ENCODE measurements at places on chromosomes 1 and 21. TPM values are rescaled to one million over a fixed set of nuclear protein-coding genes. Genes with fewer than 3 reads are reported as not detected.
A peak's percentile ranks its signal among the peaks of the same experiment; 100 is the strongest.

DNA sequence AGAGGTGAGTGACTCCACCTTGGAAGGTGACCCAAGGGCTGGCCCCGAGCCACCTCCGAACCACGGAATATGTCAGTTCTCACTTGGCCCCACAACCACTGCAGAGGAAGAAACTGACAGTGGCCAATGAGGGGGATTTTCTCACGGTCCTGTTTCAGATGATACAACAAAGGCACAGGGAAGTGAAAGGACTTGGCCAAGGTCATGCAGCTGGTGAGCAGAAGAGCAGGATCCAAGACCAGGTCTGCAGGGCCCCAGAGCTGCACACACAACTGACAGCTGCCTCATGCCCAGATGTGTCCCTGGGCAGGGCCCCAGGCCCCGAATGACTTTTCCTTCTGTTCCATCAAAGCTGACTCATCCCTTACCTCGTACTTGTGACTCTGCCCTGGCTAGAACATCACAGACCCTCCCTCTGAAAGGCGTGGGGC is 25.8 kb upstream of the EVA1B start:
- DNase-seq = peak; percentile 81

DNA sequence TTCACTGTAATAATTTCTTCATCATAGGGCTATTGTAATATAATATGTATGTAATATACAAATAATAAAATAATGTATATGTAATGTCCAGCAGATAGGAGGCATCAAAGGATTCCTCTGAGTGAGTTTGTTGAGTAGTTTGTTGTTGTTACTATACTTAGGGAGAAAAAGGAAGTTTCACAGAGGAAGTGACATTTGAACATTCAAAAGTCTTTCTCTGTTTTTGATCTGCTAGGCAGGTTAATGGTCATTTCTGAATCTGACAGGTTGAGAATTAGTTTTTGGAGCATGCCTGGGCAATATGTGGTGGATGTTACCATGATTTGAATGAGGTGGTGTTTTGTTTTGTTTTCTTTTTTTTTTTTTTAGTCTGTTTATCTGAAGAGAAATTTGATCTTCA is 102.1 kb downstream of the NRDC start:
- DNase-seq = no peak

- DNase-seq = no peak
Measured at GRCh38 chr1:2356401-2356800, 35.0 kb downstream of the MORN1 start.

DNA sequence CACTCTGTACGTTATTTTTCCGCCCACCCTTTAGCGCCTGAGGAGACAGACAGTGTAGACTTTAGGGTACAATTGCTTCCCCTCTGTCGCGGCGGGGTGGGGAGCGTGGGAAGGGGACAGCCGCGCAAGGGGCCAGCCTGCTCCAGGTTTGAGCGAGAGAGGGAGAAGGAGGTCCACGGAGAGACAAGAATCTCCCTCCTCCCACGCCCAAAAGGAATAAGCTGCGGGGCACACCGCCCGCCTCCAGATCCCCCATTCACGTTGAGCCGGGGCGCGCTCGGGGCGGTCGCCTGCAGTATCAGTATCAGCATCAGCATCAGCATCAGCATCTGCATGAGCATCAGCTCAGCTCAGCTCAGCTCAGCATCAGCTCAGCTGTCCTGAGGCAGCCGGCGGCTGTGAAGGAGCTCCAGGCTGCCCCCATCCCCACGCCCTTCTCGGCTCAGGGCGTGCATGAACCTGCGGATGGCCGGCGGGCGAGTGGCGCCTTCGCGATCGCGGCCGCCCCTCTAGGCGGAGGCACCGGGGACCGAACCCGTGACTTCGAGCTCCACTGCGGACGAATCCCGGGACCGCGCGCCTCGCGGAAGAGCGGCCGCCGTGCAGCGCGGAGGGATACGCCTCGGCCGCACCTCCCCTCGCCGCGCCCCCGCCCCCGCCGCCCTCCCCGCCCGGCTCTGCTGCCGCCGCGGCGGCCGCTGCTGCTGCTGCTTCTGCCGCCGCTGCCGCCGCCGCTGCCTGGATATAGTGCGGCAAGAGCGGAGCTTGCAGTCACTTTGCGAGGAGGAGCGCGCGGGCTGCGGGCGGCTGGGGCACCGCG is at the start of gene NCAM2:
NCAM2 (plus strand) TSS at position 774 of the 820 bp plus-strand sequence.
- DNase-seq = peak; percentile 82

GRCh38 chr1:247013391-247013790 is 5.5 kb upstream of the ZNF695 start:
- DNase-seq = no peak

The TNN gene
- not detected for total RNA-seq

The GUCA2B gene
- not detected for total RNA-seq

GRCh38 chr1:19369396-19370090 is 57.4 kb downstream of the SLC66A1 start:
- DNase-seq = no peak

GRCh38 chr1:111219557-111220286 is 7.8 kb upstream of the CHI3L2 start:
- DNase-seq = no peak

DNA sequence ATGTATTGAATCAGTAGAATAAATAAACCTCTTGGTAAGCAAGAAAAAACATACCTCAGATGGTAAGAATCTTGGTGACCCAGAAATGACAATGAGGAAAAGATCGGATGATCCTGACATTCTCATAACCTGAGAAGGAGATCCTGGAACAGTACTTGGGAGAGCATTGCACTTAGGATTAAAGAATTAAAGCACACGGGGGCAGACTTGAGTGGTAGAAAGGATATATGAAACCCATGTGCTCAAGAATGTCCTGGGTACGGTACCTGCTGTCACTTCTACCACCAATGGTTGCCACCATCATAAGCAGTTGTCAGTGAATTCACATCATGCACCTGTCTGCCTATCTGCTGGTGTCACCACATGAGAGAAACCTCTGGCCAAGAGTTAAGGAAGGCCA is 108.9 kb upstream of the GJB5 start:
- no peak for DNase-seq

- no peak for DNase-seq
Measured at GRCh38 chr1:38672692-38673091, 186.9 kb downstream of the RRAGC start.

DNA sequence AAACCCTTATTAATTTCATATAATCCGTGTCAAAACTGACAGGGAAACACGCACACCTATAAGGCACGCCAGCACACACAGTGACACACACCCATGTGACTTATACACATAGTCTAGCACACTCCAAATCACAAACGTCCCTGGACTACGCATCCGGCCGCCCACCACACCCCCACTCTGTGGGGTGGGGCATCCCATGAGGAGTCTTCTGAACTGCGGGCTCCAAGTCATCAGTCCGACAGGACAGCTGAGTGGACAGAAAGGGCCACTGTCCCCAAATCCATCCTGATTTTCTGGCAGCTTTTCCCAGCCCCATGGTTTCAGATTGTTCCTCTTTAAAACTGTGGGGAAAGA is 829 bp downstream of the PEA15 start:
- peak; percentile 82 for DNase-seq

The KIF17 gene
- total RNA-seq = not detected

The GPR52 gene
- total RNA-seq = not detected

GRCh38 chr1:58442114-58442513 is 104.4 kb downstream of the OMA1 start:
- DNase-seq = peak; percentile 42

GRCh38 chr1:19468397-19468956 is 16.9 kb downstream of the CAPZB start:
- DNase-seq = no peak

DNA sequence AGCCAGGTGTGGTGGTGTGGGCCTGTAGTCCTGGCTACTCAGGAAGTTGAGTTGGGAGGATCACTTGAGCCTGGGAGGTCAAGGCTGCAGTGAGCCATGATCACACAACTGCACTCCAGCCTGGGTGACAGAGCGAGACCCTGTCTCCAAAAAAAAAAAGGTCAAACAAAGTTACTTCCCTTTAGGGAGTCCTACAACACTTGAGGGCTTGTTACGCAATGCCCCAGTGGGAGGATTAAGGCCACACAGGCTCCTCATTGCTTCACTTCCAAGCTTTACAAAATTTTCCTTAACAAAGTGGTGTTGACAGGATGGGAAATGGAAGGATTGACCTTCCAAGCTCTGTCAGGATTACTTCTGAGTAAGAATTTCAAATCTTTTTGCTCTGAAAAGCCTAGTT is 6.2 kb upstream of the EXTL1 start:
- peak; percentile 80 for DNase-seq

The TRIM67 gene
- not detected for total RNA-seq

GRCh38 chr1:206839006-206839560 is 26.3 kb upstream of the IL20 start:
- no peak for DNase-seq

The F3 gene
- total RNA-seq = 93.7 TPM

GRCh38 chr1:207071426-207071825 is 17.2 kb upstream of the C4BPB start:
- DNase-seq = no peak

The C1orf226 gene
- 0.13 TPM for total RNA-seq

DNA sequence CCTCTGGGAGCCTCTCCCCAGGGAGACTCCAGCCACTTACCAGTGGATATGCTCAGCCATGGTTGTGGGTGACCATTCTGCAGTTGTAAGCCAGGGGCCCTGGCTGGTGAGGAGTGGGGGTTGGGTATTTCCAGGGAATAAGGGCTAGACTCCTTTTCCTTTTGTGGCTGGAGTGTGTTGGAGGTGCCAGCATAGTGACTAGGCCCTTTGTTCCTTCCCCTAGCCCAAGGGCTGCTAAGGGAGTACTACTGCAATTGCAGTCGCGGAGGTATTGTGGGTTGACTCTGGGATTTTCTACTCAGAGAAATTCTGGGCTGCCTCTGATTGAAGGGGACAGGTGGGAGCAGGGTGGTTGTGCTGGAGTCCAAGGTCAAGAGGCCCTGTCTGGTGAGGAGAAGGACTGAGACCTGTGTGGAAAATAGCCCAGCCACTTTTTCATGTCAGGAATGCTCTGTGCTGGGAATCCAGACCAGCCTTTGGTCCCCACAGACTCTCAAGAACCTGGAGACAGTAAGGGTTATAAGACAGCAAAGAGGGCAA is 43.1 kb downstream of the MROH9 start:
- DNase-seq = no peak

- no peak for DNase-seq
Measured at GRCh38 chr1:109167001-109167506, 46.7 kb upstream of the SARS1 start.

- DNase-seq = peak; percentile 31
Measured at GRCh38 chr1:90964444-90965035, 57.3 kb downstream of the ZNF644 start.

- peak; percentile 43 for DNase-seq
Measured at GRCh38 chr1:36231191-36231590, 6.9 kb downstream of the THRAP3 start.

- DNase-seq = no peak
Measured at GRCh38 chr1:241157435-241157834, 199.6 kb downstream of the RGS7 start.

The SPRR4 gene
- total RNA-seq = not detected

DNA sequence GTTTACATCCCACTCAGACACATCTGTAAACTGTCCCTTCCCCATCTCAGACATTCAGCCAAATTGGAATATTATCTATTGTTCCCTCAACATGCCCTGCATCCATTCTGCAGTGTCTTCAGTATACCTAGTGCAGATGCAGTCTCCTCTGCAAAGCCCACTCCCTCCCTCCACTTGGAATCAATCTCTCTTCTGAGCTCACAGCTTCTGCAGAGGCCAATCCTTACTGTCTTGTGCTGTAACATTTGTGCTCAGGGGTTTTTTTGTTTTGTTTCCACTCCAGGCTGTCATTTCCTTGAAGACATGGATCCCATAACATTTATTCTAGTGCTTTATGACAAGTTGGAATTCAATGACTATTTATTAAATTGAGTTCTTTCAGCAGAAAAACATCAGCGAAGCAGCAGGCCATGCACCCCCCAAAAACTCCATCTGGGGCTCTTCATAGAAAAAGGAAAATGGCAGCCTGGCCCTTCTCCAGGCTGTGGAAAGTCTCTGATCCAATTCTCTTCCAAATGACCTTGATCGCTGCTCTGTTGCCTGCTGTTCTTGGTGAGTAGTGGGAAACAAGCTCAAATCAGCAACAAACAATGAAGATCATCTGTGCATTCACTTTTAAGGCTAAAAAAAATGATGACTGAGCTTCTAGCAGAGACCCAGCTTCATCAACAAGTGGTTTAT is 8.7 kb downstream of the C4BPA start:
- no peak for DNase-seq

The CD5L gene
- not detected for total RNA-seq

- DNase-seq = peak; percentile 91
Measured at GRCh38 chr1:161956097-161956496, 67.6 kb downstream of the OLFML2B start.

The FCGR3A gene
- not detected for total RNA-seq

DNA sequence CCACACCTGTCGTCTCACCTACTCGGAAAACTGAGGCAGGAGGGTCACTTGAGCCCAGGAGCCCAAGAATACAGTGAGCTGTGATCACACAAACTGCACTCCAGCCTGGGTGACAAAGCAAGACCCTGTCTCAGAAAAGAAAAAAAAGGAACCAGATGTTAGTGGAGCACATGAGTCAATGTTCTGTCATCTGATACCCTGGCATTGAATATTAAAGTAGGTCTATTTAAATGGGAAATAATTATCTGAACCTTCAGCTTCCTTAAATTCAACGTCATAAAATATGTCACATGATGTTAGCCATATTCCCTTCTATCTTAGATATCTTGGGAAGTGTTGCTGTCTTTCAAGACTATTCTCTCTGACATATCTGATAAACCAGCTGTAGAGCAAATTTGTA is 47.3 kb downstream of the NCAM2 start:
- DNase-seq = no peak

DNA sequence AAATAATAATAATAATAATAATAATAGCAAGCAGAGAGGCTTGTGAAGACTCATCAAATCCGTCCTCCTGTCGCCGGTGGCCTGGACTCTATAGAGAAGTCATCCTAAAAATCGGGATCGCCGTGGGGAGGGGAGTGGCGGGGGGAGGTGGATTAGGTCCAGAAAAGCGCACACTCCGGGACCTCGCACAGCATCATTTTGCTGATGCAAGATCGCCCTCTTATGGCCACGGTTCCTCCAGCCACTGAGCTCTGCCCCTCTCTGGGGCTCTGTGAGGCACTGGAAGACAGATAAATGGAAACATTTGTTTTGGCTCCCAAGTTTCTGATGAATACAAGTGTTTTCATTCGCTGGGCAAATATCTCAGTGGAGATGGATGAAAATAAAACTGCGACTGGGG is 612.0 kb downstream of the MATN1 start:
- DNase-seq = peak; percentile 69

DNA sequence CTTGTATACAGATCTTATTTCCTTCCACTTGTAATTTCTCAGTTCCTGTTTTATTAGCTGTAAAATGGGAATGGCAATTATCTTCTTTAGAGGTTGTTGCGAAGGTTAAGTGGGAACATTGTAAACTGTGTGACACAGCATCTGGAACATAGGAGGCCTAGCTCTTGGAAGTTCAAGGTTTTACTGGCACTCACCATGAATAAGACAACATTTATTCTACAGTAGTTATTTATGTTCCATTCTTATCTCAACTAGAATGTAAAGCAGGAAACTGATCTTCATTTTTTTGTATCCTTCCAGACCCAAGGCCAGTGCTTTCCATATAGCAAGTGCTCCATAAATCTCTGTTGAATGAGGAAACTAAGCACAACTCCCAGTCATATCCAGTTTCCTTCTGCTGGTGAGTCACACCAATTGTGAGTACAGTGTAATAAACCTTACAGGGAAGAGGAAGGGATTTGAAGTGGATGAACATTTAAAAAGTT is 1.4 kb downstream of the BCL10 start:
- DNase-seq = peak; percentile 88

- DNase-seq = peak; percentile 55
Measured at GRCh38 chr1:81672766-81673165, 128.0 kb upstream of the ADGRL2 start.

- no peak for DNase-seq
Measured at GRCh38 chr1:26210147-26210870, 19.9 kb downstream of the CATSPER4 start.

Measured in GM23248 (cell line).